ENCODE measurements at places on chromosomes 3 and 15.

DNA sequence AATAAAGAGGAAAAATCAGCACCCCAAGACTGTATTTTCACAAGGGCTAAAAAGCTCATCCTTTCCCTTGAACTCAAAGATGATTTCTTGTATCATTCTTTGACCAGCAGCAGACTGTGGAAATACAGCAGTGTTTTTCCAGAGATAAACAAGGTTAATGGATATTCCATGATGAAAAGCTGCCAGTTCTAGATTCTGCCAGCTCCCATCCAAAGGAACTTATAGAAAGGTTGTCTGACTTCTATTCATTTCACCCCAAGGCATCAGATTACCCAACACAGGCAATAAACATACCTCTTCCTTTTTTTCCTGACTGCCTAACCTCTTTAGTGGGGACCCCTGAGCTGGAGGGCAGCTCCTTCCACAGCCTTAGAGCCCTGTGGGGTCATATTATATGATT, 375.8 kb upstream of the THBS1 start:
- no peak for DNase-seq
- no peak overlapping the region for H3K27ac ChIP-seq
- no peaks in the 10 kb centered on the region for H3K4me1 ChIP-seq
- H3K4me3 ChIP-seq = no peak overlapping the region

DNA sequence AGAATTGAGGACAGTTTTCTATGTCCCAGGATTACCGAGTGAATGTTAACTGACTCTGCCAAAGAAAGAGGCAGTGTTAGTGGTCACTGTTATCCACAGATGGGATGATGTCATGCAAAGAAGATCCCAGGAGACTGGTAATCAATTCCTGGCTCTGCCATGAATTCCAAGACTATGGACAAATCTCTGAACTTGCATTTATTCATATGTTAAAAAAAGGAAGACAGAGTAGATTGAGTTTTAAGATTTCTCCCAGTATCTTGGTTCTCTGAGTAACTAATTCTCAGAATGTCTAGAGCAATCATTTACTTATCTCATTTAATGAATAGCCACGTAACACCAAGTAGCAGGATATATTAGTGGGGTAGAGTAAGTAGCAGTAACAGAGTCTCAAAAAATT, 11.5 kb upstream of the MAP3K13 start:
- no peaks in the 10 kb centered on the region for H3K4me1 ChIP-seq
- H3K36me3 ChIP-seq = no peaks in the 10 kb centered on the region
- no peak overlapping the region for H3K27ac ChIP-seq
- H3K4me3 ChIP-seq = no peak overlapping the region
- no peak for DNase-seq
- no peaks in the 10 kb centered on the region for H3K27me3 ChIP-seq

DNA sequence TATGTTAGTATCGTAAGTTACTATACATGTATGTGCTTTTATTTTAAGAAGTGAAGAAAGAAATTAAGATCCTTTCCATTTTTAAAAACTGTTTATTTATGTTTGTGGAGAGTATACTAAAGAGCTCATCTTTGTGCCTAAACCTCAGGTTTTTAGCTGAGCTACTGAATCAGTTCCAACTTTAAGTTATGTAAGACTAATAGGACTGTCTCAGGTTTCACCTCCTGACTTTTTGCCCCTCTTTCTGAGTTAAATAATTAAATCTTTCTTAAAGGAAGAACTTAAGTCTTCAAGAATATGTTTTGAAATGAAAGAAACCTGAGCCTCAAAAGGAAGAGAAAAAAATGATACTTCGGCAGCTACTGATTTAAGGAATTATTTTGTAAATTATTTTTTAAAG, 2.6 kb downstream of the SLMAP start:
- H3K4me1 ChIP-seq = peaks cover 29% of the 10 kb centered on the region
- no peak overlapping the region for H3K27ac ChIP-seq
- H3K27me3 ChIP-seq = no peaks in the 10 kb centered on the region
- no peak overlapping the region for H3K4me3 ChIP-seq
- no peak for DNase-seq
- H3K36me3 ChIP-seq = peaks cover 11% of the 10 kb centered on the region

GRCh38 chr15:32646291-32646690, 4.8 kb downstream of the SCG5 start:
- H3K27ac ChIP-seq = no peak overlapping the region
- no peak overlapping the region for H3K4me3 ChIP-seq
- H3K27me3 ChIP-seq = no peaks in the 10 kb centered on the region
- no peaks in the 10 kb centered on the region for H3K36me3 ChIP-seq

DNA sequence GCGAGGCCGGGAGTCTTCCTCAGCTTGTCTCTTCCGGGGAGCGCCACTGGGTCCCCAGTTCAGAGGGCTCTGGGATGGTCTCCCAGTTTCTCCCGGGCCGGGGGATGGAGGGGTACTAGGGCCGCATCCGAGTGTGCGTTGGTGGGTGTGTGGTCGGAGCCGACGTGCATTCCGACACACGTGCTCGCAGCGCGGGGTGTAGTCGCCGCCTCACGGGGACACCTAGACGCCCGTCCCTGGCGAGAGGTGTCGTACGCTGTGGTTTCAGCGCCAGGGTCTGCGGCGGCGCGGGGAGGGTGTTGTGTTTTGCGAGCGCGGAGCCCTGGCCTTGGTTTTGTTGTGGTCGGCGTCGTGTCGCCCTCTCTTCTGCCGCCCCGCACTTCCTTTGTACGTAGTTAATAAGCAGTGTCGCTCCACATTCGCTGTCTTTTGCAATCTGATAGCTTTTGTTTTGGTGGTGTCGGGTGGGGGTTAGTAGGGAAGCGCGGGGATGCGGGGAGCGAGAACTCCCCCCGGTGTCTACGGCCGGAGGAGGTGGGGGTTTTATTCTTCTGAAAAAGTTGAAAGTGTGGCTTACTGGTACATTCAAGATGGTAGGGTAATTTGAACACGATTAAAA, 2.2 kb downstream of the IGF1R start:
- H3K27me3 ChIP-seq = no peaks in the 10 kb centered on the region
- H3K27ac ChIP-seq = peak overlapping the region; percentile 94
- no peak for DNase-seq
- peak overlapping the region; percentile 61 for H3K4me3 ChIP-seq
- H3K36me3 ChIP-seq = no peaks in the 10 kb centered on the region
